Jurkat, Clone E6-1 (cell line): ENCODE measurements at places on chromosomes 5 and 9.

DNA sequence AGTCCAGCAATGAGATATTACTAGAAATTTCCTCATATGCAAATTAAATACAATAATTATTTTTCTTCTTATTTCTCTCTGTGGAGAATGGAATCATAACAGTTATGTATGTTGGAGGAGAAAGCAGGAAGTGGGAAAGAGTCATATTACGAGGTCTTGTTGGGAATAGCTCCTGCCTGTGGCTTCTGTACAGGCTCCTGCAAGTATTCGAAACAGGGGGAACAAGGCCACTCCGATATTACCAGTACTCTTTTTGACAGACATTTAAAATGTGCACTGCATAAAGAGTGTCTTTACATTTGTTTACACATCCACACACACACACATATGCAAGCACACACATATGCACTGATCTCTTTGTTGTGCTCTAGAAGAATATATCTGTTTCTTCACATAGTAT, 812.0 kb upstream of the ZNF608 start:
- DNase-seq = no peak

DNA sequence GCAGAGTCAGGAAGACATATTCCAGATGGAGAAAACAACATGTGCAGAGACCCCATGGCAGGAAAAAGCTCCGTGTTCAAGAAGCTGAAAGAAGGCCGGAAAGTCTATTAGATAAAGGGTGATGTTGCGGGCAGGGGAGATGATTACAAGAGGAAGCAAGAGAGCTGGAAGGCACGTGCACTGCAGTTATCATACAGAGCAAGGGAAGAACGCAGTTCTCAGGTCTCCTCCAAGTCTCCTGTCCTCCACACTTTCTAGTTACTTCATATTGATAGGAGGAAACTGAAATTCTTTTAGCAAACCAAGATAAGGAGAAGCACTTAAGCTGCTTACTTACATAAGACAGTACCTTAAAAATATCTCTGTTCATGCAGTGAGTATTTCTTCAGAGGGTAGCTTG, 58.3 kb upstream of the PLPP6 start:
- DNase-seq = no peak

GRCh38 chr5:79122973-79123372, 11.4 kb downstream of the BHMT start:
- DNase-seq = no peak

DNA sequence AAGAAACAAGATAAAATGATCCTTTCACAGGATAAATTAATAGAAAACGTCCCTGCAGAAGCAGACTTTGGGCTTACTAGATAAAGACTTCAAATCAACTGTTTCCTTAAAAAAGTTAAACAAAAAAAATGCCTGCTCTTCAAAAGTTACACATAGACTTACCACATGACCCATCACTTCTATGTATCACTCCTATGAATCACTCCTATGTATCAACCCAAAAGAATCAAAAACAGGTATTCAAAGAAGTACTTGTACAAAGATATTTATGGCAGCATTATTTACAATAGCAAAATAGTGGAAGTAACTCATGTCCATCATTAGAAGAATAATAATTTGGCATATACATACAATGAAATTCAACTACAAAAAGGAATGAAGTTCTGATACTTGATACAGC, 56.3 kb upstream of the PRDM9 start:
- no peak for DNase-seq
